Activated B cell treated with CpG ODN at 0.5 μM for 24 hours (primary cell): ENCODE measurements at places on chromosomes 2 and 18. TPM values are rescaled to one million over a fixed set of nuclear protein-coding genes. Genes with fewer than 3 reads are reported as not detected.

MGAT4A gene
- 12.6 and 15.7 TPM in 2 replicates for total RNA-seq

BOLL gene
- not detected in 2 replicates for total RNA-seq

CTAGE1 gene
- total RNA-seq, result not detected in 2 replicates

C1D gene
- 21.5 and 25.2 TPM in 2 replicates for total RNA-seq

DSEL gene
- total RNA-seq, result 0.07 and 0.10 TPM in 2 replicates

GPR45 gene
- not detected in 2 replicates for total RNA-seq

POTEJ gene
- not detected in 2 replicates for total RNA-seq

PDE11A gene
- total RNA-seq, result not detected in 2 replicates

PPP1R7 gene
- 72.0 and 74.5 TPM in 2 replicates for total RNA-seq

NAGK gene
- total RNA-seq, result 175 and 208 TPM in 2 replicates

CPO gene
- total RNA-seq, result not detected in 2 replicates

C2orf42 gene
- total RNA-seq, result 28.4 and 34.8 TPM in 2 replicates

ANKRD30BL gene
- total RNA-seq, result not detected in 2 replicates
